ENCODE measurements at places on chromosomes 7 and 10.

DNA sequence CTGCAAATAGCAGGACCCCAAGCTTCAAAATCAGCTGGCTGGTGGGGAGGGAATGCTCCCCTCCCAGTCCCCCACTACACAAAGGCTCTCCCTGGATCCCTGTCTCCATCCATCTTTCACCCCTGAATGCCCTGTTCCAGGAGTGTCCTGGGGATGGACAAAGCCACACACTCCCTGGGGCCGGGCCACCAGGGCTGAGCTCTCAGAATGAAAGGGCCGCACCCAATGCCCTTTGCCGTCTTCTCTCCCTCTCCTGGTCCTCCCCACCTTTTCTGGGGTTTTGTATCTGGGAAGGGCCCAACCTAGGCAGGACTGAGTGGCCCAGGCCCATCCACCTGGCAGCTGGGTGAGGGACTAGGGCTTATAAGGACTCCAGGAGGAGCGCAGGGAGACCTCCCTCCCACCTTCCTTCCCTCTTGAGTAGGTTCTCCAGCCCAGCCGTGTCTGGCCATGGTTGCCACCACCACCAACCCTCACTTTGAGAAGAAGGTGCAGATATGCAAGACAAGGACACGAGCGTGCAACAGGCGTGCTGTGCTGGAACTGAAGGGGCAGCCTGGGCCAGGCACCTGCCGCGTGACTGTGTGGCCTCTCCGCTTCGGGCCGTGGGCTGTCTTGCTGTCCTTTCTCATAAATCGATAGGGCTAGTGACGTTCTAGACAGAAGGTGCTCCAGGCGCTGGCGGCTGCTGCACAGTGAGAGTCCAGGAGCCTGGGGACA, 157.1 kb downstream of the TCERG1L start:
- no peak for DNase-seq

DNA sequence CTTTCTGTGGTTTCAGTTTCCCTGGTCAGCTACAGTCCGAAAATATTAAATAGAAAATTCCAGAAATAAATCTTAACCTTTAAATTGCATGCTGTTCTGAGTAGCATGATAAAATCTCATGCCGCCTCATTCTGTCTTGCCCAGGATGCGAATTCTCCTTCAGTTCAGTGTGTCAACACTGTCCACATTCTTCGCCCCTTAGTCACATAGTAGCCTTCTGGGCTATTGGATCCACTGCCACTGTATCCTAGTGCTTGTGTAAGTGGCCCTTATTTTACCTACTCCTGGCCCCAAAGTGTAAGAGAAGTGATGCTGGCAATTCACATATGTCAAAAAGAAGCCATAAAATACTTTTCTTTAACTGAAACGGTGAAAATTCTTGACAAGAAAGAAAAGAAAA, 129.6 kb downstream of the ZWINT start:
- no peak for DNase-seq

- DNase-seq, result no peak
These were observed 12.4 kb downstream of the GNAT3 start for GRCh38 chr7:80499350-80499953.

GRCh38 chr10:84820596-84820995, 492.2 kb downstream of the CCSER2 start:
- no peak for DNase-seq

GRCh38 chr7:157819455-157819807, 482.6 kb downstream of the DNAJB6 start:
- no peak for DNase-seq

- DNase-seq, result no peak
These were observed 94.7 kb downstream of the WDR11 start for GRCh38 chr10:120945801-120946302.

GRCh38 chr7:152924238-152924637, 164.7 kb downstream of the ACTR3B start:
- DNase-seq, result no peak

DNA sequence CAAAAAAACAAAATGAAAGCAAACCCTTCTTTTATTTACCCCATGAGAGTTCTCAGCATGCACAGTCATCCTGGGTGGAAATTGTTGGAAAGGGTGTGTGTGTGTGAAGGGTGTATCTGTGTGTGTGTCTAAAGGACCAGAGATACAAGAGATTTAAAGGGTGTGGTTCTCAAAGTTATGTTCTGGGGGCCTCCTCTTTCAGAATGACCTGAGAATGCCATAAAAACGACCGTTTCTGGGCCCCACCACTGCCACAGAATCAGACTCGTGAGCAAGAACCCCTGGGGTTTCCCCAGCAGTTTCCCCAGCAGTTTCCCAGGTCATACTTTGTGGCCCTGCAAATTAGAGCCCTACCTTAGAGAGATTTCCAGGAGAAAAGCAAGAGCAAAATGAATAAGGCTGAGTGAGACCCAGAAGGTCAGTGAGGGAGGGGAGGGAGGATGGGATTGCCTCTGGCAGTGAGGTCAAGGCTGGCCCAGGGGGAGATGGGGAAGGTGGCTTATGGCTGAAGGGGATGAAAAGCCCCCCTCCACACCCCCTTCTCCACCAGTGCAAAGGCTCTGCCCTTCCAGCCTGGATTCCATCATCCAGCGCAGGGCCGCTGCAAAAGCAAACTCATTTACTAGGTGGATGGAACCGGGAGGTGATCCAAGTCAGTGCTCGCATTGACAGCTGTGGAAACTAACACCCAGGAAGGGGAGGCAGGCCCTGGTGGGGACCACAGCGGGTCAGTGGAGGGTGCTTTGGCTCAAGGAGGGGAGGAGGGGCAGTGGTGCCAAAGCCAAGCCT, 10.2 kb downstream of the PYROXD2 start:
- DNase-seq, result no peak

DNA sequence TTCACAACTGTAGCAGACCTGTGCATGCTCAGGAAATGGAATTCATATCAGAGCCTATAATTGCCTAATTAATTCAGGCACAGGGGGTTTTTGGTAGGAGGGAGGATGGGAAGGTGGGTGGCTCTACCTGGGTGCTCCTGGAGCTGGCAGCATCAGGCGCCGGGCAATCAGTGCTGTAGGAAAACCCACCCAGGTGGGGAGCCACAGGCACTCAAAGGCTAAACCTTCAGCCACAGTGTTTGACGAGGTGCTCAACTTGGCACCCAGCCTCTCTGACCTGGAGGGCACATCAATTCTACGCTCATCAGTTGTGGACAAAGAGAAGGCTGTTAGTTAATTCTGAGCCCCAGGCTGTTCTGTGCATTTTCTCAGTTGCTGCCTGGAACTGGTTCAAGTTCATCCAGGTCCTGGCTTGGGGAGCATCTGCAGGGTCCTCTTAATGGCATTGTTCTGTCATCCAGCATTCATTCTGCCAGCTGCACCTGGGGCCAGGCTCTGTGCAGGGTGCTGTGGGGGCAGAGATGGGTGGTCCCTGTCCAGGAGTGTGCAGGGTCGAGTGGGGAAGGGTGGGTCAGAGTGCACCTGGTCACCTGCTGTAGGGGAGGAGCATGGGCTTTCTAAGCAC, 54.1 kb upstream of the NPTX2 start:
- no peak for DNase-seq

DNA sequence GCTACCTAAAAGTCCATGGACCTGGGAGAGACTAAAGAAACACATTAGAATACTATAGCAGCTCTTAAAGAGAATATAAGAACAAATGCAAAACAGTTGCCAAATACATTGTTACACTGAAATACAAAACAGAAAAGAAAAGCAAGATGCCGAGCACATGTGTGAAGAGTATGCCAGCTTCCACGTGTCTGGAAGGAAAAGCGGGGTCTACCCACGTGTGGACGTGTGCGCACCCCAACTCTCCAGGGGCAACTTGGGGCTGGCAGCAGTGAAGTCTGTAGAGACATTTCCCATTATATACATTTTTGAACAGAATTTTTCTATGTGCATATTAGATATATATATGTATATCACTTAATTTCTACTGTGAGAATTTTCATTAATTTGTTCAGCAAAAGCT, 6.2 kb downstream of the VIPR2 start:
- no peak for DNase-seq

- no peak for DNase-seq
These were observed 41.4 kb downstream of the GSDME start for GRCh38 chr7:24715661-24716479.

- DNase-seq, result no peak
These were observed 540.6 kb downstream of the ZWINT start for GRCh38 chr10:55820478-55820877.

DNA sequence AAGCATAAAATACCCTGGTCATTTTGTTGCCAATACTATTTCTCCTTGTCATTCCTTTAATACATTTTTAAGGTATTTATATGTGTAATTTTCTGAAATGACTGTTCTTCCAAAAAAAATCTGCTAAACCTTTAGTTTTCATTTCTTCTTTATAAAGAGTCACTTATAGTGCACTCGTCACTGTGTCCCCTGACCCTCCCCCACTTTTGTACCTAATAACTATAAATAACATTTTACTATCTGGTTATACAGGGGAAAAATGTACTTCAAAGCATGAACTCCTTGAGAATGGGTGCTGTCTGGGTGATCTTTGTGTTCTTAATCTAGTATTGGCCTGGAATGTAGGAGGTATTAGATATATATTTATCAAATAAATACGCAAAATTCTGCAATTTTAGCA, 31.1 kb downstream of the RTKN2 start:
- no peak for DNase-seq

DNA sequence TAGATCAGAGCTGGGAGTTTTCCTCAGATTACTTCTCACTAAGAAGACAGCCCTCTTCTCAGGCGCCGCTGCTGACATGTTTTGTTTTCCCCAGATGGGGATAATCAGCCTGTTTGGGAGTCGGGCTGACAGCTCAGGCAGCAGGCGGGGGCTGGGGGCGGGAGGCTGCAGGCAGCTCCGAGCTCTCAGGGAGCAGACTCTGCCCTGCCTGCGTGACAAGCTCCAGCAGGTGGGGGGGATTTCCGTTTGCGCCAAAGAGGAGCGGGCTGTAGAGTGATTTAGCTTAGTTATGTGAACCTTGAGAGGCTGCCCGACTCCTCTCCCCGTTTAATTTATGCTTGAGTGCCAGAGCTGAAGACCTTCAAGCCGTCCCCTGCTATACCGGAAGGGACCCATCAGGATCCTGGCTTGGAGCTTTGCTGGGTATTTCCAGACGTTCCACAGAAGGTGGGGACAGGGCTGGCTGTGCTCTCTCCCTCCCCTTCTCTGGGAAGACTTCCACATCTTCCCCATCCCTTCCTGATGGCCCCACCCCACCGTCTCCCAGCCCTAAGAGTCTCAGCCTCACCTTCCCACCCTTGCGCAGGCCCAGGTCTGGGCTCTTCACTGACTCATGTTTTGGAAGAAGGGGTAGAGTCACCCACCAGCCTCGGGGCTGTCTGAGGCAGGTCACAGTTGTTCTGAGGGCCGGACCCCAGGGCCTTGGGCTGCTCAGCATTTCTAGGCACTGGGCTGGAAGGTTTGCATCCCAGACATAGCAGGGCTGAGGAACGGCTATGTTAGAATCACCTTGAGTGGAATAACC, 24.7 kb upstream of the ADCYAP1R1 start:
- DNase-seq, result no peak

DNA sequence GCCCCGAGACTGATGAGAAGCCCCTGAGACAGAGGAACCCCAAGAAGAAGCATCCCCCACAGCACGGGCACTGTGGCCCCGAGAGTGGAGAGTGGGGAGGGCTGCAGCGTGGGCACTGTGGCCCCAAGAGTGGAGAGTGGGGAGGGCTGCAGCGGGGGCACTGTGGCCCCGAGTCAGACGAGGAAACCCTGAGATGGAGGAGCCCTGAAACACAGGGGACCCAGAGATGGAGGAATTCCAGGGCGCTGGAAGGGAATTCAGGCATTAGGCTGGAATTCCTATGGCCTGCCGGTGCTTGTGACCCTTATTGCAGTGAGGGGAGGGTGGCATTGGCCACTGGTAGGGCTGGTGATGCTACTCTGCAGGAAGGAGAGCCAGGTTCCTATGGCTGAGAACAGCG, 168.6 kb upstream of the SHH start:
- no peak for DNase-seq

DNA sequence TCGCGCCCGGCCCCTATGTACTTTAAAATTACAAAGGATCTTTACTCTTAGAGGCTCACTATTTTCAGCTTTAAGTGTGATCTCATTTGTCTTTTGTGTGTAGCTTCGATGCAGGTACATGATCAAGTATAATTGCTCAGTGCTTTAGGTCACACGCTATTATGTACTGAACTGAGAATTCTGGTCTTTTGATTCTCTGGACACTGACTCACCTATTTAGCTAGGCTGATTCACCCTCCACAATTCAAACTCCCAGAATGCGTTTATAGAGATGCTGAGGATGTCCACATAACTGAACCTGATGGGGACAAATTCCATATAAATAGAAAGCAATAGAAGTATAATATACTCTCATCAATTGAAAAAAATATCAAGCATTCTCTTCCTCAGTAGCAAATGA, 57.8 kb downstream of the PRKCQ start:
- no peak for DNase-seq

DNA sequence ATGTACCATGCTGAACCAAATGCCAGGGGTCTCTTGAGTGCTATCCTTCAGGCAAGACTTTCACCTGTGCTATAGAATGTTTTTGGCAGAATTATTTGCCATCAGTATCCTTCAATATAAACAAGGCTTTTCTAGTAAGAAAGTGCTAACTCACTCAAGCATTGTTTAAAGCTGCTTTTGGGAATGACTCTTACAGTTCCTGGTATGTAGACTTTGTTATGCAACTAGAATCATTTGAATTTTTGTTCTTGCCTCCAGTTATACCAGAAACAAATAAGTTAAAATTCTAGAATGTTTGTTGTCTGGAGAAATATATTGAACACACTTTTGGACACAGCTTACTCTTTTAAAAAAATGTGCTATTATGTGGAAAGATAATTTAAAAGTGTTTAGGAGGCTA, 39.5 kb upstream of the RTKN2 start:
- no peak for DNase-seq

Data from stimulated activated CD8-positive, alpha-beta memory T cell treated with anti-CD3 and anti-CD28 coated beads, Interleukin-15, amount 100 ng/mL, for 4 hours (primary cell).